NCI-H2107 (cell line): ENCODE measurements at places on chromosomes 11 and 22.

GRCh38 chr11:107017433-107018218 is 650 bp downstream of the GUCY1A2 start:
- no peak for DNase-seq

DNA sequence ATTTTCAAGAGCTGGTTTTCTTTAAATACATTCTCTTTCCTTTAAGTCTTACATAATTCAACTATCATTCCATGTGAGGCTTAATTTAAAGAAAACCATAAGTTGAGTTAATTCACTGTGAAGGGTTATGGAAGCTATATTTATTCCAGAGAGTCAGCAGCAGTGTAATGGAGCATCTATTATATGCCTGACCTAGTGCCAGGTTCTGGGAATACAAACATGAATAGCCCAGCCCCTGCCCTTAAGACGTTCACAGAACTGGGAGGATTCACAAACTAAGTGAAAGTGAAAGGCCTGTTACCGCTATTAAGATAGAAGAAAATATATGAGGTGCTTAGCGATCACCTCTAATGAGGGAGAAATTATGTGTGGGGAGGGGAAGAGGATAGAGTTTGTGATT is 408.9 kb upstream of the CCDC90B start:
- no peak for DNase-seq

- no peak for DNase-seq
These were observed 11.9 kb downstream of the BAIAP2L2 start for GRCh38 chr22:38098410-38099249.

DNA sequence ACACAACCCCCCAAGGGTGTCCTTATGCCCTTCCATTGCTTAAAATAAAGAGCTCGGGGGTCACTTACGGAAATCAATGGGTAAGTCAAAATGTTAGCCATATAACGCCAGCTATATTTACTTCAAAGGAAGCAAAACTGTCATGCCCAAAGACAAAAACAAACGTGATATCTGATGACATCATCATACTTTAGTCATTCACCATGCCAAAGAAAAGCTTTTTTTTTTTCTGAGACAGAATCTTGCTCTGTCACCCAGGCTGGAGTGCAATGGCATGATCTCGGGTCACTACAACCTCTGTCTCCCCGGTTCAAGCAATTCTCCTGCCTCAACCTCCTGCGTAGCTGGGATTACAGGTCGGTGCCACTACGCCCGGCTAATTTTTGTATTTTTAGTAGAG is 47.7 kb upstream of the SC5D start:
- no peak for DNase-seq

DNA sequence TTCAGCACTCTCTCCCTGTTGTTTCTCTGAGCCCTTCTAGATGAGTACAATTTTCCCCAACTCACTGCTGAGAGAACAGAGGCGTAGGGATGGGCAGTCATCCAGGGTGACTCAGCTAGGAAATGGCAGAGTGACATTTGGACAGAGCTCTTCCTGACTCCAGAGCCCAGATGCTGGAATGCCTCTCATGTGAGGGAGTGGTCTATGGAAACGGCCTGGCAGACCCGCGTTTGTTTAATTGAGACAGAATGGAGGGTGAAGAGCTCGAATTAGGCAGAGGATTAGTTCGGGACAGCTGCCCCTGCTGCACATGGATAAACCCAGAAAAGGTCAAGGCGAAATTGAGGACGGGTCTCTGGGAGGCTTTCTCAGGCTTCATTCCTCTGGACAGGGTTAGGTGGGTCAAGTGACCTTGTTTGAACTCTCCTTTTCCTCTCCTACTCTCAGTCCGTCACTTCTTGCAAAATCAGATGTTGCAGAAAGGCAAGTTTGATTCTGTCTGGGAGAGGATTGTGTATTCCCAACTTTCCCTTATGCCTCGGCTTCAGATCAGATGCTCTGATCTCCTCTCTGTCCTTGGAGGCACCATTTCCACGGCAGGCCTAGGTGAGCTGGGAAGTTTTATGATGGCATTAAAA is 7.6 kb upstream of the LMO2 start:
- DNase-seq: no peak

- DNase-seq: no peak
These were observed 62.8 kb downstream of the NRXN2 start for GRCh38 chr11:64660205-64660604.

DNA sequence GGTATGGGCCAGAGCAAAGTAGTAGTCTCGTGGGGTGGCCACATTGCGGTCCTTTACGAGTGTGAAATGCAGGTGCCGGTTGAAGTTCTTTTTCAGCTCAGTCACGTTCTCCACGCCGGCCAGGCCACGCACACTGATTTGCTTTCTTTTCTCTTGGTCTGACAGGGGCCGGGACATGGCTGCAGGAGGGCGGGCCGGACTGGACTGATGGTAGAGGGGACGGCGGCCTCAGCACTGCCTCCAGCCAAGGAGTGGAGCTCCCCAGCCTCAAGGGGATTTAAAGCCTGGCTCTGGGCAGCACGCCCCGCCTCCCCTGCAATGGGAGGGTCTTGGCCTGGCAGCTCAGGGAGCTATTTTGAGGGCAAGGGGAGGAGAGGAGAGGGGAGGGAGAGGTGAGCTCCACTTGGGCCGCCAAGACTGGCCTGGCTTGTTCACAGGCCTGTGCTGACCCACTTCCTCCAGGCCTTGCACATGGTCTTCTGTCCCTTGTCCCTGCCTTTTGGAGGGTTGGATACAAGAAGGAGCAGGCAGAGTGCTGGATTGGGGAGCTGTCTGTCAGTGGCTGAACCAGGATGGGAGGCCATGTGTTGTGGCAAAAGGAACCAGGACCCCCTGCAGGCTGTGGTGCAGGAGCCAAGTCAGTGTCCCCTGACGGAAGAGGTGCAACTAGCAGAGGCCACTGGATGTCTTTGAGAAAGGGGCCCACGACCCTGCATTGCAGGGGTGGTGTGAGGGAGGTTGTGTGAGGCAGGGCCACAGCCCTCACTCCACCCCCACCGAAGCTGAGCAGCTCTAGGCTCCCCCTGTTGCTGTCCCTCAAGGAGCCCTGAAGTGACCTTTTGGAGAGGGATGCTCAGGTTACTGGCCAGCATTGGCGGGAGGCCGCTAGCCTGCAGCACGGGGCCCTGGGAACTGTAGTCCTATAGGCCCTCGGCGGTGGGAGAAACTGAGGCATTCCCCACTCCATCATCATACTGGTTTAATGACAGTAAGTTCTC is at the start of gene PYGM:
TSS of gene PYGM (minus strand) at position 253 of the 998 bp plus-strand sequence. CDS start at position 177, 76 bp downstream.
- DNase-seq: no peak

GRCh38 chr22:43666457-43666856 is 145.6 kb downstream of the EFCAB6 start:
- no peak for DNase-seq

DNA sequence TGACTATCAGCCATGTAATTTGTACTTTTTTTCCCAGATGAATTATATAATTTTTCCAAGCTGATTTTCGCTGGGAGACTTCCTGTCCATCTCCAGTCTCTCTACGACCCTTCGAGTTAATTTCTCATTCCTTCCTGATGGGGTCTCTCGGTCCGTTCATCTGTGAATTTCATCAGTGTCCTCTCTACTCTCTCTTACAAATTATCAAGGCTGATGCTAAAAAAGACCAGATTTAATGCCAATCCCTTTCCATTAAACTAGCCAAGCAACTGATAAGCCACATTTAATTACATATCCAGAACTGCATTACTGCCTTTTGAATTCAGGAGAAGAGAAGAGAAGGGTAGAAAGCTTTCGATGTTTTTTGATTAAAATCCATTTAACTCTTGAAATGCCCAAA is 25.8 kb downstream of the VSIG10L2 start:
- DNase-seq: no peak

DNA sequence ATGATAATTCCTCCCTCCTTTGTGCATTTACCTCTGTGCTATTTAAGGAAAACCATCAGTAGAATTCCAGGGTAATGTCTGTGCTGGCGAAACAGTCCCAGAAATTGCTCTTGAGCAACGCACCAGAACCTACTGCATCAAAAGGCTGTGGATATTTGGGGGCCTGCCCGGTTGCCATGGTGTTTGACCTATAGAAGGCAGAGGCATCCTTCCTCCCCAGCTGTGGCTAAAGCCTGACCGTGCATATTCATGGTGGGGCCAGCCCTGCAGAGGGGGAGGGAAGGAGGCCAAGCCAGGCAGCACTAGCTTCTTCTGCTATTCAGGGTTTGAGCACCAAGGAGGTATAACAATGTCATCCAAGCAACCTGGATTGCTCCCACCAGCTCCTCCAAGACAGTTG is 215.0 kb upstream of the E2F8 start:
- DNase-seq: no peak

DNA sequence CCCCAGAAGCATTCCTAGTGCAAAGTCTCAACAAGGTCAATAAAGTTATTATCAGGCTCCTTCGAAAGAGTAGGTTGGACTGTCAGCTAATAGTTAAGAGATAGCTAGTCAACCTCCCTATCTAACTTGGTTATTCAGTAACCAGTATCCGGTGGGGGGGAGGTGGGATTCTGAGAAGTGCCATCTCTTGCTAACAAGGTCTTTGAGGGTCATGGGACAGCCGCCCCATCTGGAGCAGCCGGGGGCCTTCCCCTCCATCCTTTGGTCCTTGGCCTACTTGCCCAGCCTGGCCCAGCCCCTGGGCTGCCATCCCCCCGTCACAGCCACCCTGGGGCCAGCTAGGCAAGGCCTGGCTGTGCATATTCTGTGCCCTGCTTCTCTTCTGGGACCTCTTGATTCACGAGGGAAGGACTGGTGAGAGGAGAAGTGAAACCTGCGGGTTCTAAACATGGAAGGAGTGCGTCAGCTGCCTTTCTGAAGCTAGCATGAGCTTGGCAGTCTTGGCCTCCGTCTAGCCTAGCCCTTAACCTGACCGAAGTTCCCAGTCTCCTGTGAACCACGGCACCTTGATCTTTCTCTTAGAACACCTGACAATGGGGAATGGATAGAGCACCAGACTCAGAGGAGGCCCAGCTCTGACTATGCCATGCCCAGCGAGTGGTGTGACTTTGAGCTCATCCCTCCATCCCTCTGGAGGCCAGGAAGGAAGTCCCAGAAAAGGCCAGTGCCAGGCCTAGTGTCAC is 9.3 kb downstream of the SLC37A2 start:
- no peak for DNase-seq

DNA sequence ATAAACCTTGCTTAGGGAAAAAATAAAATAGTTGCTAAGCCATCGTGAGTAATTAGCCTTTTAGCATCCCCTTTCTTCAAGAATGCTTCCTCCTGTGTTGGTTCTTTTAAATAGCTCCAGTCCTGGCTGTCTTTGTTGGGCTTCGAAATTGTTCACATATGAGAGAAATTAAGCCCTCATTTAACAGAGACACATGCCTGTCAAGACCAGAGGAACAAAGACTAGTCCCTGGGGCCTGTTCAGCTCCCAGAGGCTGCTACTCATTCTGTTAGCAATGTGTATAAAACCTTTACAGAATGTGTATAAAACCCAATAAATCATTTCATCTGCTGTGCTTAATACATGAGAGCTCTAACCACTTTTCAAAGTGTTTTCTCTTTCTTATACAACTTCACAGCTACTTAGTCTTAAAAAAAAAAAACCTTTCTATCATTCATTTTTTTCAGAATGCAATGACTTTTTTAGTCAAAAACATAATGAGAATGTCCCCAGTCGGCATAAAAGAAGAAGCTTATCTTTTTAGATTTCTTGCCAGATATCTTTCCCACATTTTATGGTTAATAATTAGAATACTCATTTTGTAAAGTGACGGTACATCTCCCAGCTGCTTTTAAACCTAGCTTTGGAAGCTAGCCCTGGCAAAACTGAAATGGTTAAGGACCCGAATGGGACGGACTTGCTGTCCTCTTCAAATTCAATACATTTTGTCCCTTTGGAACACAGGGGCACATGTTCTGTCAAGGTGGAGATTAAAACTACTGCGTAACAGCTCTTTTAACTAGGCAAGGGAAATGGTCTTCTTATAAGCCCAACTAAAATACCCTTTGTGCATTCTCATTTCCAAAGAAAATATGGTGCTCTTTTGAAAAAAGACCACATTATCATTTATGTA is 186.1 kb downstream of the SOX6 start:
- DNase-seq: no peak

DNA sequence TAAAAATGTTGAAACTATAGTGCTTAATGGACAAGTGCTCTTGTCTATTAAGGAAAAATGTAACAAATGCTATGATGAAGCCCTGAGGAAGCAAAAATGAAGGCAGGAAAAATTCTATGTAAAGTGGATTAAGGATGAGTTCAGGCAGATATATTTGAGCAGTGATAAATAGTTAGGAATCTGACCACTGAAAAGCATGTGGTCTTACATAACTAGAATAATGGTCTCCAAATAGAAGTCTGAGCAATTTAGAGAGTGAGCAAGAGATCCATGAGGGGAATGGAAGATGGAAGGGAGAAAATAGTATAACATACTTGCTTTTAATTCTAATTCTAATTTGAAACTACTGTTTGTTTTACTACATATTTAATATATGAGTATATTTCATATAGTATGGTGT is 510.6 kb upstream of the ARHGAP42 start:
- no peak for DNase-seq

- DNase-seq: no peak
These were observed 16.0 kb upstream of the TMEM121B start for GRCh38 chr22:17137170-17137569.

- DNase-seq: no peak
These were observed 36.4 kb downstream of the DEPDC5 start for GRCh38 chr22:31790240-31790639.

DNA sequence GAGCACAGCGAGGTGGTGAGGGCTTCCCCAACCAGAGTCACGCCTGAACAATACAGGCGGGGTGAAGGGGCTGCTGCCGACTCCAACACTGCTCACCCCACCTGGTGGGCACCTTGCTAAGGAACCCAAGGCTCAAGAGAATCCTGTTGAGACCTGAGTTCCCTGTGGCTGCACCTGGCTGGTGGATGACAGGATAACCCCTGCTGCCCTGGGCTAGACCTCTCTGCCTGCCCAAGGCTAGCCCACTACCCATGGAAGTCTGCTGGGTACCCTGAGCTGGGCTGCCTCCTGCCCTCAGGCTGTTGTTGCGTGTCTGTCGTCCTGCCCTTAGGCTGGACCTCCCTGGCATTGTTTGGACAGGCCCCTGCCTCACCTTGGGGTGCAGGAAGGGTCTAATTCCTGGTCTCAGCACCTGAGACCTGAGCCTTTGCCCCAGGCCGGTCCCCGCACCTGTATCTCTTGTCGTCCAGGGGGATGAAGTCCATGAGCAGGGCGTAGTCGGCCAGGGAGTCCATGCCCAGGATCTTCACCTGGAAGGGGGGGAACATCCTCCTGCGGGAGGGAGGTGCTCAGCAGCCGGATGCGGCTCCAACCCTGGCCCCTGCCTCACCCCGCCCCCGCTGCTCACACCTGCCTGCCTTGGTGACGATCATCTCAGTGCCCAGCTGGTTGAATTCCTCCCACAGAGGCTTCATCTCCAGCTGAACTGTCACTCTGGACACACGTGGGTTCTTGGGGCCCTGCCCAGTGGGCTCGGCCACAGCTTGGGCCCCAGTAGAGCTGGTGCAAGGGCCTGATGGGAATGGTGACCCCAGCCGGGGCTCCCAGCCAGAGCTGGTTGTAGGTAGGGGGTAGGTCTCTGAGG is 4.9 kb upstream of the NUDT8 start:
- no peak for DNase-seq

GRCh38 chr11:71399341-71399740 is 48.9 kb downstream of the DHCR7 start:
- DNase-seq: no peak
